ENCODE measurements at places on chromosomes 3 and 15.
A peak's percentile ranks its signal among the peaks of the same experiment; 100 is the strongest.

- no peak for DNase-seq
These were observed 271.1 kb upstream of the GPR149 start for GRCh38 chr3:154701055-154701454.

- DNase-seq: no peak
These were observed 132.9 kb downstream of the C3orf38 start for GRCh38 chr3:88282528-88283241.

- no peak for DNase-seq
These were observed 40.5 kb upstream of the CDV3 start for GRCh38 chr3:133532951-133533350.

- DNase-seq: no peak
These were observed 45.1 kb downstream of the SEC22A start for GRCh38 chr3:123246866-123247265.

GRCh38 chr3:132872711-132873110 is 150.5 kb upstream of the NPHP3 start:
- no peak for DNase-seq

DNA sequence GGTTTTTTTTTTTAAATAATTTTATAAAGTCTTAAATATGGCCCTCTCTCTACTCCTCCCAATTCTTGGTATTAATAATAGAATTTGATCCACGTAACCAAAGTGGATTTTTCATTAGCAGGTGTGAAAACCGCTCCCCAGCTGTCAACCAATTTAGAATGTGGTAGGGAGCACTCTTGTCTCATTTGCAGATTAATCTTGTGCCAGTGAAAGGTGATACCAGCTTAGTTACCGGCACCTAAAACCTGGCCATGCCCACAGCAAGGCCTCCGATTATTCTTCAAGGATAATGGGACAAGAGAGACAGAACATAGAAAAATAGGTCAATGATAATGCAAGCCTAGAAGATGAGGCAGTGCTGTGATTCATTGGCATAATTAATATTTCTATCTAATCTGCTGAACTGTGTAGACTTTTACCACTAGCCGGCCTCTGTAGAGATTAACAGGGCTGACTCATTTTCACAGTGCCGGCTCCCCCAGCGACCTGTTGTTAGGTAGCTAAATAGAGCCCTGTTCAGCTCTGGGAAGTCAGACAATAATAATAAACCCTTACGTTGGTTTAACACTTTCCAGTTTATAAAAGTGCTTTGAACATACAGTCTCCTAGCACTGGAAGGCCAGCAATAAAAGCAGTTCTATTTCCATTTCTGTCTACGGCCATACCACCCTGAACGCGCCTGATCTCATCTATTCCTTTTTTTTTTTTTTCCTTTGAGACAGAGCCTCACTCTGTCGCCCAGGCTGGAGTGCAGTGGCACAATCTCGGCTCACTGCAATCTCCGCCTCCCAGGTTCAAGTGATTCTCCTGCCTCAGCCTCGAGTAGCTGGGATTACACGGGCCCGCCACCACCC is 102.9 kb downstream of the SHQ1 start:
- DNase-seq: no peak

DNA sequence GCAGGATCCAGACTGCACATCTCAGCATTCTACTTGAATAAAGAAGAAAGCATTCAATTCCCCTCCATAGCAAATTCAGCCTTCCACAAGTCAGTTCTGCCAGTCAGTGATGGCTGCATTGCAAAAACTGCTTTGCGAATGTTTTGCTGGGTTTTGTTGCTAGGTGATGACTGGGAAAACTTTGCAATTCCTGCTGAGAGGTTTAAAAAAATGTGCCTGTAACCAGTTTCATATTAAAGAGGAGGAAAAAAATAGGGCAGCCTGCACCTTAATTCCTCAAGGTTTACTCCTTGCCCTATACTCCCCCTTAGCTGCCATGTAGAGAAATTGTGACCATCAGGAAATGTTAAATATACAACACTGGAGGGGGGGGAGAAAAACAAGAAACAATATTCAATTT is 225.6 kb upstream of the ATP11B start:
- DNase-seq: peak; percentile 3

GRCh38 chr15:37014566-37014965 is 85.8 kb downstream of the MEIS2 start:
- DNase-seq: no peak

DNA sequence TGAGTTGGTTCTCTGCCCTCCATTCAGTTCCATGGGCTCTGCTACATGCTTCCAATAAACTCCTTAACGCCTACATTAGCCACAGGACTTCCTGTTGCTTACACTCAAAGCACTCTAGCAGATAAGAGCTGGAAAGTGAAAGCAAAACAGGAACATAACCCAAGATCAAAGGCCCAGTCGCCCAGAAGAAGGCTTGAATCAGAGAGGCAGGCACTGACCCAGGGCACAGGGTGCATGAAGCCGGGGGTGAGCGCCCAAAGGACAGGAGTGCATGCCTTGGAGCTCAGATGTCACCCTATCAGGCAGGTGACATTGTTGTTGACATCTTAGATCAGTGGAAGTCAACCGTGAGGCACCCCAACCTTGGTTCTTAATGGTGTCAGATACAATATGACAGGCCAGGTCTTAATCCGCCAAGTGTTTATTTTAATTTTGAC is 235.1 kb downstream of the UACA start:
- no peak for DNase-seq

- DNase-seq: no peak
These were observed 68.9 kb downstream of the TFRC start for GRCh38 chr3:196012941-196013476.

GRCh38 chr3:178041931-178042330 is 494.3 kb upstream of the KCNMB2 start:
- no peak for DNase-seq

DNA sequence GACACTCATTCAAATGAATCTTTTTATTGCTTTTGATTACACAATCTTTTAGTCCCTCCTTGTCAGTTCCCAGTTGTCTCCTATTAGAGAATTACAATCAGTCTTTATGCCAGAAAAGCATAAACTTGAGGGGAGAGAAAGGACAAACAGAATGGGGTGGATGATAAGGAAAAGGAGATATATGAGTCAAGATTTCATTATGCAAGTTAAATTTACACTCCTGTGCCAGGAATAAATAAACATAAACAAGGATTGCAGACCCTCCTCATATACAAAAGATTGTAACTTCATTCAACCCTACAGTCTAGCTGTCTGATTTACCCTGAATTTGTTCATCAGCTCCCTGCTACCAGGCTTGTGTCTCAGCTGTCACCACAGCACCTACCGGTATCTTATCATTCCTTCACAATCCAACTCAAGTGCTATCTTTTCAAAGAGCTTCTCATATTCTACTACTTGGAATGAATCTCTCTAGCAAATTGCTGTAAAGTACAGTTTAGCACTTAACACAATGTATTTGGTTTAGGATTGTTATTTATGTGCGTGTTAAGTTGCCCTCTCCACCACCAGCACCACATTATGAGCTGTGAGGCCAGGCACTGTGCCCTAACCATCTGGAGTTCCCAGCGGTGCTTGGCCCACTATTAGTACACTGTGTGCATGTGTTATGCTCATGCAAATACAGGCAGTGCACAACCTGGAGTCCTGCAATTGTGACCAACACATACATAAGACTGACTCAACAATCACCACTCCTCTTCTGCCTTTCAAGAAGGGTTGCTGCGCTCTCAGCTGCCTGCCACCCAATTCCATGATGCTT is 504.1 kb downstream of the TBL1XR1 start:
- DNase-seq: peak; percentile 38

- no peak for DNase-seq
These were observed 334.0 kb upstream of the KCNMB2 start for GRCh38 chr3:178202194-178202593.

- DNase-seq: no peak
These were observed 28.8 kb downstream of the UMPS start for GRCh38 chr3:124758851-124759635.

DNA sequence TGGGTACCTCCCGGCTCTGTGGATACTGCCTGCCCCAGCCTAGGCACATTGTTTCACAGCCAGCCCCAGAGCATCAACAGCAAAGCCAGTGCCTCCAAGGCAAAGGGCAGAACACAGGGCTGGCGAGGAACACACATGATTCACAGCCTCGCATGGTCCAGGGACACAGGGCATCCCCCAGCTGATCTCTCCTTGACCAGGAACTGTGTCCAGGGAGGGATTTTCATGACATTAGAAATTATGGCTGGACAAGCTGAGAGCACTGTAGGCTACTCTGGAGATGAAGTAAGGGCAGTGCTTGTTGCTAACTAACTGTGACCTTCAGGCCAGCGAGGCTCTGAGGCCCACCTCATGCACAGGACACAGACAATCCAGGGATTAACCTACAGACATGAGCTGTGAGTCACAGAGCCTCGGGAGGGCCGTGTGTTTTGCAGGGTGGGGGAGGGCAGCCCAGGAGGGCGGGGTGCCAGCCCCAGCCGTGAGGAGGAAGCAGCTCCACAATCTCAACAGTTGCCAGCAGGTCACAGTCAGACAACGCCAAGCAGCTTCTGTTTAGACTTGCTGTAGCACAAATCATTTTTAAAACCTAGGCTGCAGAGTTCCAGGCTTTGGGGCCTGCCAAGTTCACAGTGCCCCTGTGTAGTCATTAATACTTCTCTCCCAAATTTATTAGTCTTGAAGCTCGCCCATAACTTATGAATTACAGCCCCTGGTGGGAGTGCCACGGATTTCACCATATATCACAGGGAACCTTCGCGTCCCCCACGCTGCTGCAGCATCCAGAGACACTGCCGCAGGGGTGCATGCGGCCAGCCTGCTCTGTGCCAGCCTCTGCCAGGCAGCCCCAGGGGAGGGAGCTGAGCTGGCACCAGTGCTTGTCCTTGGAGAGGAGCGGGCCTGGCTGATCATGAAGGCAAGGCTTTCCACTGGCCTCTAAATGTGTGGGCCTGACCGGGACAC is 114.7 kb downstream of the ETFA start:
- DNase-seq: peak; percentile 66

GRCh38 chr3:159273608-159274007 is 471.8 kb downstream of the MFSD1 start:
- DNase-seq: no peak

- DNase-seq: no peak
These were observed 6.8 kb upstream of the SHQ1 start for GRCh38 chr3:72855001-72855400.

DNA sequence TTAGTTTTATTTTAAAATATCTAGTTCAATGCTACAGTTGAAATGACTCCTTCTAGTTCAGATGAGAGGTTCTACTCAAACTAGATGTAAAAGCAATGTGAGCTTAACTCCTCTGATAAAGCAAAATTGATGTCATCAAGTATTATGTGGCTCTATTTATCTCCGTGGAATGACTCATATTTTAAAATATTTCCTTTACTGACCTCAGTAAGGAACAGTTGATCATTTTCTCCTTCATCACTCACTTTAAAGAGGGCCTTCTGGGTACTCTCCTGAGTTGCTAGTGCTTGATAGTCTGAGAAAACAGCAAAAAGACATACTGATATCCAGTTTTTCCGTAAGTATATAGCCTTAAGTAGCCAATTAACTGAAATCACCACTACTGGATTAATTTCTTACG is 1099.3 kb downstream of the ROBO2 start:
- DNase-seq: no peak

DNA sequence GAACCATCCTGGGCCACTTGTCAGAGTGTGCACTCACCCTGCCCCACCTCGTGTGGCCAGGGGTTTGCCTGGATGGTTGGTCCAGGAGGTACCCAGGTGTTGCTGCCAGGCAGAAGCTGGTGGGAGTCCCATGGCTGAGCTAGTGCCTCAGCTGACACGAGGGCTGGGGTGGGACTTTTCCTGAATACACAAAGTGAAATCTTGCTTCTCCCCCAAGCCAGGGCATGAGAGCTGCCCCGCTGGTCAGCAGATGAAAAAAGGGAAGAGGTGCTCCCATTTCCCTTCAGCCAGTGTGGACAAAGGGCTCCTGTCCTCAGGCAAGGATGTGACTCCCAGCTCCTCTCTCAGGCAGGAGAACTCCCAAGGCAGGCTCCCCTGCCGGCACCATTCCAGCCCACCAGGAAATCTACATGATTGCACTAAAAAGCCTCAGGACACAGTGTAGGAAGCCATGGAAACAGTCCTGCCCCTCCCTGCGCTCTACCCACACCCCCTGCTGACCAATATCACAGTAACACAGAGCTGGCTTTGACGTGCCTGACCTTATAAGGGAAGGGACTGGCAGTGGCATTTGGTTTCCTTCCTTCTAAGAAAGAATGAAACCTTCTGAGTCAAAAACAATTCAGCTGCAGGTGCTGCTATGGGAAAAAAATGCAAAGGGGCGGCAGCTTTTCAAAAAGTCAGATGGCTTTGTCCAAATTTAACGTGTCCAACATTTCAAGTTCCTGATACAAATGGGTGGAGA is 33.9 kb downstream of the MYO5C start:
- DNase-seq: no peak

GRCh38 chr3:87361271-87361670 is 84.9 kb upstream of the POU1F1 start:
- DNase-seq: no peak

GRCh38 chr3:53145713-53146080 is 15.3 kb upstream of the PRKCD start:
- DNase-seq: no peak

DNA sequence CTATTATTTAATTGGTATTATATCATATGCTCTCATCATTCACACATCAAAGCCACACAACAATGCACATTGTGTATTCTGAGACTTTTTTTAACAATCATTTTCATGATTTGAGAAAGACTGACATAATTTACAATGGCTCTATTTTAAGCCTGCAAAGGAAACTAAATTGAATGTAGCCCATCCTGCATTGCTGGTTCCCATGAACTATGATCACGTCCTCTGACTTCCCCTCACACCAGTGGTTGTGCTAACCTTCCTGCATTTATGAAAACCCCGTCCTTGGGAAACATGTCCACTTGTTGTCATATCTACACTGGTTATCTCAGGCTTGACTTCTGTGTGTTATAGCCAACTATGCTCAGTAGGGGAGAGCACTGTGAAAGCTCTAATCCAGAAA is 546.2 kb downstream of the MECOM start:
- no peak for DNase-seq

DNA sequence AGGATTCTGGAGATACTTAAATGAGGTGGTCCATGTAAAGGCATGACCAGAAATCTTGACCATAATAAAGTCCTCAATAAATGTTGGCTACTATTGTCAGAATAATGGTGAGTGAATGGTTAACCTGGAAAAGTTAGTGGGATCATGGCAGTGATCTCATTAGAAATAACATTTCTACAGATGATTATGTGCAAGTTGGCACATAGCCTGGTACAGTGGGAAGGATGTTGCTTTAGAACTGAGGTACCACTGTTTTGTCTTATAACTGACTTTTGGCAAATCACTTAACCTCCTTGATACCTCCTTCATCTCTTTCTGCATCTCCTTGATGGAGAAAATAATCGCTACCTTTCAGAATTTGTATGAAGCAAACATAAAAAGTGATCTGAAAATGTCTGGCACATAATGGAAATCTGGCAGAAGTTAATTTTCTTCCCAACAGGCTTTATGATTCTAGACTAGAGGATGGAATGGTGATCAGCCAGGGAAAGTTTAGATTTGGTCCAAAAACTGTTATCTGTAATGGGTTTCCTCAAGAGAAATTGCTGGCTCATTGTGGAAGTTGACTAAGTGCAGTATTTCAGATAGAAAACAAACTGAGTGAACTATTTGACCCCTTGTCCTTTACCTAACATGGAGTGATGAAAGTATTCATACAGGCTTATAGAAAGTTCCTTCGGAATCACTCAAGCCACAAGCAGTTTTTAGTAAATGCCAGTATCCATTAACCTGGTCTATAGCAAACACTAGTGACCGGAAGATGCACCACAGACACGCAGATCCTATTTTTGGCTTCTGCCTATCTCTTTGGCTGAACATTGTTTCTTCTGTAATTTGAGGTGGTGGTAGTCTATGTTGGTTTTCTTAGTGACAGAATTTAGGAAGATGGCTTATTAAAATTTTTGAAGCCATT is 449.6 kb upstream of the TGFBR2 start:
- DNase-seq: no peak

- no peak for DNase-seq
These were observed 47.1 kb upstream of the MAPKBP1 start for GRCh38 chr15:41727143-41727542.

Data from posterior cingulate gyrus (tissue), 11 donors.